ENCODE measurements at places on chromosomes 16 and 17. TPM values are rescaled to one million over a fixed set of nuclear protein-coding genes. Genes with fewer than 3 reads are reported as not detected.

DNA sequence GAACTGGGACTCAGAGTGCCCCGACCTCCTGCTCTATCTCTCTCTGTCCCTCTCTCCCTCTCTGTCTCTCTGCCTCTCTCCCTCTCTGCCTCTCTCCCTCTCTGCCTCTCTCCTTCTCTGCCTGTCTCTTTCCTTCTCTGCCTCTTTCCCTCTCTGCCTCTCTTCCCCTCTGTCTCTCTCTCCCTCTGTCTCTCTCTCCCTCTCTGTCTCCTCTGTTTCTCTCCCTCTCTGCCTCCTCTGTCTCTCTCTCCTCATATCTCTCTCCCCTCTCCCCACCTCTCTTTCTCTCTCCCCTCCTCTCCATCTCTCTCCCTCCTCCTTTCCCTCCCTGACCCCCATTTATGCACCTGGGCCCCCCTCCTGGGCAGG, 32.7 kb downstream of the TNFRSF13B start:
- DNase-seq: no peak

GRCh38 chr16:49324703-49325102, 43.1 kb upstream of the CBLN1 start:
- no peak for DNase-seq

SAMD14 gene
- total RNA-seq: not detected

- no peak for DNase-seq
These were observed 17.6 kb upstream of the PHF12 start for GRCh38 chr17:28968914-28969295.

ACAP1 gene
- 0.95 TPM for total RNA-seq

GPR139 gene
- not detected for total RNA-seq

GRCh38 chr16:56675685-56676210, 6.1 kb downstream of the MT1H start:
- no peak for DNase-seq

- no peak for DNase-seq
These were observed 5.1 kb downstream of the MVP start for GRCh38 chr16:29825145-29826044.

DNA sequence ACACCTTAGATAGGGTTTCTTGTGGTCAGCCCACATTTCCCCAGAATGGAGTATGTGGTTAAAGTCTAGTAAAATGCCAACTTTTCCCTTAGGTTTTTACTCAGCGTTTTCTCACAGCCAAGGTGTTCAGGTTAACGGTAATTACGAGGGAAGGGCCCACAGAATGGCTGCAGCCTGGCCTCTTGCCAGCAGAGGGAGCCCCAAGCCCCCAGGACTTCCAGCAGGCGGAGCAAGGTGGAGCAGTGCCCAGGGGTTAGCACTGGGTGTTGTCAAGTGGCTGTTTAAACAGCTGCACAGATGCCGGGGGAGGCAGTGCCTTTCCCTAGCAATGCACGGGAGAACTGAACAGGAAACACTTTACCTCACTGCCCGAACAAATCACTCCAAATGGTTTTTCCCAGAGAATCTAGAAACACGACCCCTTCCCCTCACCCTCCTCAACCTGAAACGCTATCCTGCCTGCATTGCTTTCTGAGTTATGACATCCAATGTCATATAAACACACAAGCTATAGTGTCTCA, 6.6 kb downstream of the PHB1 start:
- no peak for DNase-seq

DNA sequence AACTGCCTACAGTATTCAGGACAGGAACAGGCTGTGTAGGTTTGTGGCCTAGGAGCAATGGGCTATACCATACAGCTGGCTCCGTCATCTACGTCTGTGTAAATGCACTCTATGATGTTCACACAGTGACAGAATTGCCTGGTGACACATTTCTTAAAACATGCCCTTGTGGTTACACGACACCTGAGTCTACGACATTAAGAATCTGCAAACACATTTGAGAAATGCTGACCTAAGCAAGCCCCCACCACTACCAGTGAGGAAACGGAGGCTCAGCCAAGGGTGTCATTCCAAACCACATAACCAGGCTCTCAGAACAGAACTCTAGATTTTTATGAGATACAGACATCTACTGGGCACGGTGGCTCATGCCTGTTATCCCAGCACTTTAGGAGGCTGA, 23.5 kb downstream of the USP36 start:
- DNase-seq: no peak

DNA sequence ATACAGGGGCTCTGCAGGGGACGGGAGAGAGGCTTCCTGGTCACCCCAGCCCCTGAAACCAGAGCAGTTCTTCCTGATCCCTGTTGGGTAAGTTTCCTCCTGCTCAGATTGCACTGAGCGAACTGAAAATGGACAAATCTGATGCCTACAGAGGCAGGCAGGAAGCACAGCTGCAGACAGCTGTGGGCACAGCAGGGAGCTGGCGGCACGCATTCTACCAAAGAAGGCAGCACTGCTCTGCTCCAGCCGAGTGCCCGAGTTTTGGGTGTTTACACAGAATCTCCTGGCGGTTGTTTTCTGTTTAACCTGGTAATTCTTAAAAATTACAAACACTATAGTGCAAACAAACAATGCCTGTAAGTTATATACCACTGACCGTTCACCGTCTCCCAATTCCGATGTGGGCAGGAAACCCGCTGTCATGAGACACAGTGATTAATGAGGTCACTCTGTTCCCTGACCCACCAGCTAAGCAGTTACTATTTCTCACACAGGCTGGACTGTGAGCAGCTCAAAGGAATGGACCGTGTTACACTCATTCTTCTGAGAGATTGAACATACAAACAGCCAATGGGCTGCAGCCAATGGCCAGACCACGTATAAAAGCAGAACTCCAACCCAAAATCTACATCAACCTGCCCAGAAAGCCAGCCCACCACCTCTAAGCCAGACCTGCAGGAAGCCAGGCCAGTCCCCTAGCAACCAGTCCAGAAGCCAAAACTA, 25.5 kb downstream of the NSMCE1 start:
- DNase-seq: no peak

DNA sequence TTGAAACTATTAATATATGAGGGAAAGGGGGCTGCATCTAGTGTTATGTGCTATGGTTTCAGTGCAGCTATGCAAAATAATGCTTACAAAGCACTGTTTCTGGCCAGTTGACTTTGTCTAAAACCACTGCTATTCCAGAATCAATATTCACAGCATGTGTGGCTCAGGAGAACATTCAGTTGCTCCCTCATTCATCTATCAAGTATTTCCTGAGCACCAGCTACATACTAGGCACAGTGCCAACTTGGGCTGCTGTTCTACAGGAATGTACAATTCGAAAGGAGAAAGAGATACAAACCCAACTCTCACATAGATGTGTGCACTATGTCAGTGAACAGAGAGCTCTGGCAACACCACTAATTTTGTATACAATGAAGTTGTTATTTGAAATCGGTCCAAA, 183.0 kb downstream of the PHKB start:
- no peak for DNase-seq

ENPP7 gene
- total RNA-seq: not detected

RCVRN gene
- not detected for total RNA-seq
